Stimulated activated CD4-positive, alpha-beta T cell treated with anti-CD3 and anti-CD28 coated beads, Interleukin-1b, Interleukin-23, amount 100 ng/mL, for 1 hour (primary cell): ENCODE measurements at places on chromosomes 4 and X.

DNA sequence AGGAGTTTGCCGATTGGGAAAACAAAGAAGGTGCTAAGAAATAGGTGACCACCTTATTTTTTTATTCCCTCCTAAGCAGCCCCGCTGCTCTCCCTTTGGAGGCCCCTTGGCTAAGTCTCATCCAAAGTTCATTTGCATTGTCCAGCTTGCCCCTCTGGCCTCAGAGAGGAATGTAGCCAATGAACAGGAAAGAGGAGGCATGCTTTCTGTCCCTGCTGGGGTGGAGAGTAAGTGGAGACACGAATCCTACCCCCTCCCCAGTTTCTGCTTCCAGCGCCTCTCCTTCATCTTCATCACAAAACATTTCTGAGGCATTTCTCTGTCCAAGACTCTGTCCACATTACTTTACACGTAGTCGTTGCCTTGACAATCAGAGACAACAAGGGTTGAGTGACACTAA, 38.7 kb downstream of the NLGN3 start:
- DNase-seq = no peak

- DNase-seq = no peak
These were observed 381 bp downstream of the TXK start for GRCh38 chr4:48133669-48134068.

DNA sequence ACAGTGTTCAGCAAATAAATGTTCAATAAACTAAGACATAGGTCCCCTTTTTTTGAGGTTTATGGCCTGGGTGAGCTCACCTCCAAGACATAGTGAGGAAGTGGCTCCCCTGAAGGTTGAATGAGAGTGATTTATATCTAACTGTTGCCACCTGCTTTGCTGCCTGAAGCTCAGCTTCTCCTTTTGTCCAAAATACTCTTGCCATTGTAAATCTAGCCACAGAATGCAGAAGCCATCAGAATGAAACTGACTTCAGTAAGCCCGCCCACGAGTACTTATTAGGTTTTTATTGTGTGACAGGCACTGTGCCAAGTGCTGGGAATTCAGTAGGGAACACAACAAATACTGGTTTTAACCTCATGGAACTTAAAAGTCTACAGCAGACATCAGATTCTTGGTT, 18.0 kb downstream of the SPINK2 start:
- no peak for DNase-seq

GRCh38 chr4:181416966-181417365, 826.2 kb upstream of the TENM3 start:
- DNase-seq = no peak

GRCh38 chrX:17405225-17405969, 30.4 kb downstream of the NHS start:
- DNase-seq = no peak

GRCh38 chr4:109052821-109053220, 249.6 kb downstream of the COL25A1 start:
- DNase-seq = no peak

DNA sequence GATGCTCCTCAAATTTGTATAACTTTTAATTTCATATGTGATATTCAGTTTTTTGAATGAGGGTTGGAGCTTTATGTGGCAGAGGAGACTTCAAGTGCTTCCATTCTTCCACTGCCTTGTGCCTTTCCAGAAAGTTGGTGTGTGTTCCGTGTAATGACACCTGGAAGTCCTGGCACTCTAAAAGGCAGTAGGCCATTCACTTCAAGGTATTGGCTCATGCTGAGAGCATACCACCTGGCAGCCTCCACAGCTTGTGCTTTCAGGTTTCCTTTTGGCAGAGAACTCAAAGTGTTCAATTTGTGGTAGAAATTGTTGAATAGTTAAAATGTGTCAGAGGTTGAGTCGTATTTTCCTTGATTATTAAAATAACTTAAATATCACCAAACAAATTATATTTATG, 49.6 kb downstream of the GRIA2 start:
- DNase-seq = no peak

DNA sequence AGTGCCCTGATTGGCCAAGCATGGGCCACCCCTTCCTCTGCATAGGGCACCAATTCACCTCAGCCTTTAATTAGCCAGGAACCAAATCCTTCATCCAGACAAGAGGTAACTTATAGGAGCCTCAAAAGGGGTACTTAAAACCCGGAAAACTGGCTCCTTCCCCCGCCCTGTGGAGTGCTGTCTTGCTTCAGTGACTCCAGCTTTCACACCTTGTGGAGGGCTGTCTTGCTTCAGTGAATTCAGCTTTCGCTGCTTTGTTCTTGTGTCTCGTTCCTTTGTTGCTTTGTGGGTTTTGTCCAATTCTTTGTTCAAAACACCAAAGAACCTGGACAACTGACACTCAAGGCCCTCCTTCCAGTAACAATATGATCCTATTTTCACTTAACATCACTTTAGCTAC, 82.2 kb upstream of the FRG1 start:
- DNase-seq = no peak

- DNase-seq = no peak
These were observed 280.8 kb downstream of the ANKRD50 start for GRCh38 chr4:124431653-124432192.

DNA sequence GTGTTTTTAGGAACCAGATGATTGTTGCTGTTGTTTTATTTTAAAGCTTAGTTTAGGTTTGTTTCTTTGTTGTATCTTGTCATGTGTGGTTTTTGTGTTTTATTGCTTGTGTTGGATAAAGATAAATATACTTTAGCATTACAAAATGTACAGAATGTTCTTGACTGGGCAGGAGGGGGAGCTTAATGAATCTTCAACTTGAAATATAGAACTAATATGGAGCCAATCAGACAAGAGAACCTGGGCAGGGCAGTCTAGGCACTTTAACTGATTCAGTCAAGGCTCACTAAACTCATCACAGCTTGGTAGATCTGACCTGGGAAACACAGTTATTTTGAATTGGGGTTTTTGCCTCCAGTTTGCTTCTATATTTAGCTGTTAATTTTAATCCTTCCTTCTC, 304.2 kb downstream of the ARHGAP24 start:
- no peak for DNase-seq

DNA sequence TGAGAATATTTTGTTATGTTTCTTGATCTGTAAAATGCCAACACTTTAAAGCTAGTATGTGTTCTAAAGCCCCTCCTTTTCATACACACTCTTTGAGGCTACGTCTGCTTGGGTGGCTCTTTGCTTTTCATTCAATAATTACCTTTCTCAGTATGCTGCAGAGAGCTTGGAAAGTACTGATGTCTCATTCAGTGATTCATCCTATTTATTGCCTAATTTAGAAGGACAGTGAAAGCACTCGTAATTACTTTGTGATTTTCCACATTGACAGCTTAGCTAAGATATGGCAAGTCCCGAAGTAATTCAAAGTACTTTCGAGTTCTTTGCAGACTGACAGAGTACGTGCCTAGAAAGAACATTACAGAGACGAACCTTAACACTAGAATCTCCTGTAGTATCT, 57.2 kb downstream of the BMP15 start:
- DNase-seq = no peak

- no peak for DNase-seq
These were observed 318.7 kb downstream of the CAMK2D start for GRCh38 chr4:113442826-113443225.

DNA sequence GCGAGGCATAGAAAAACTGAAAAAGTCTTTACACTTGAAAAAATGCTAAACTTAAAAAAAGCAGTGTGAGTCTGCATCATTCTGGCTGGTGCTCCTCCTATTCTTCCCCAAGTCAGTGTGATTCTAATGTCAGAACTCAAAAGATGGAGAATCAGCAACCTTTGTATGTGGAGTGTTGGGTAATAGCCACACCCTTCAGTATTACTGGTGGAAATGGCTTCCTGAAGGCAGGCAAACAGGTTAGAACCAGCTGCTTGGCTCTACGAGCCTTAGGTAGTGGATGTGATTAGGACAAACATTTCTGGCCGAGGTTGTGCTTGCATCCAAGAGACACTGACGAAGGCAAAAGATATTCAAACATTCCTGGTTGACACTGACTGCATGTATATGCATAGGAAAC, 353.4 kb upstream of the TACR3 start:
- DNase-seq = no peak

GRCh38 chr4:184732126-184732525, 1.8 kb downstream of the CENPU start:
- no peak for DNase-seq

DNA sequence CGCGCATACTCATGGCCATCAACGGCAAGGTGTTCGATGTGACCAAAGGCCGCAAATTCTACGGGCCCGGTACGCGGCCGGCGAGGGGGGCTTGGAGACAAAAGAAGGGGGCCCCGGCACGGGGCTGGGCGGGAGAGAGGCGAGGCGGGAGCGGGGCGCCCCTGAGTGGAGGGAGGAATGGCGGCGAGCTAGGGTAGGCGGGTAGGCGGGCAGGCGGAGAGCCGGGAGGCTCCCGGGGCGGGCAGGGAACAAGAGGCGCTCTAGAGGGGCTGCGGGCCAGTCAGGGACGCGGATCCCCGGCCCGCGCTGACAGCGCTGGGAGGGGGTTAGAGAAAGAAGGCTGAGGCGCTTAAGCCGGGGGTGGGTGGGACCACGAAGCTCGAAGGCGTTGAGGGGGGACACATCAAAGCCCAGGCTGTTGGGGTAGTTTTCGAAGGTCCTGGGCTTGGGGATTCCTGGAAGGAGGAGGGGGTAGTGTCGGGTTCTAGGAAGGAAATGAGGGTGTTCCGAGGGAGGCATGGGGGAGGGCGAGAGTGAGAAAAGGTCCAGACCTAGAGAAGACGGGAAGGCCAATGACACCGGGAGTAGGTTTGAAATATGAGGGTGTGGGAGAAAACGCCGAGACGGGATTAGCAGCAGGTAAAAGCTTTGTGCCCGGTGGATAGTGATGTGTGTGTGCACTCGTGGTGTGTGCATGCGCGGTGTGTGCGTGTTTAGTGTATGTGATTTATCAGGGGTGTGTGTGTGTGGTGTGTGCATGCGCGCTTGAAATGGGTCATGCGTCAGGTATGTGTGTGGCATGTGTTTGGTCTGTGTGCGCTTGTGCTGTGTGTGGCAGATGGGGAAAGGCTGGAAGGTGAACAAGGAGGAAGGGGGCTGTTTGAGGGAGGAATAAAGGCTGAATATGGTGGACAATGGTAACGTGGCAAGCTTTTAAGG, 807 bp downstream of the PGRMC1 start:
- DNase-seq = no peak

DNA sequence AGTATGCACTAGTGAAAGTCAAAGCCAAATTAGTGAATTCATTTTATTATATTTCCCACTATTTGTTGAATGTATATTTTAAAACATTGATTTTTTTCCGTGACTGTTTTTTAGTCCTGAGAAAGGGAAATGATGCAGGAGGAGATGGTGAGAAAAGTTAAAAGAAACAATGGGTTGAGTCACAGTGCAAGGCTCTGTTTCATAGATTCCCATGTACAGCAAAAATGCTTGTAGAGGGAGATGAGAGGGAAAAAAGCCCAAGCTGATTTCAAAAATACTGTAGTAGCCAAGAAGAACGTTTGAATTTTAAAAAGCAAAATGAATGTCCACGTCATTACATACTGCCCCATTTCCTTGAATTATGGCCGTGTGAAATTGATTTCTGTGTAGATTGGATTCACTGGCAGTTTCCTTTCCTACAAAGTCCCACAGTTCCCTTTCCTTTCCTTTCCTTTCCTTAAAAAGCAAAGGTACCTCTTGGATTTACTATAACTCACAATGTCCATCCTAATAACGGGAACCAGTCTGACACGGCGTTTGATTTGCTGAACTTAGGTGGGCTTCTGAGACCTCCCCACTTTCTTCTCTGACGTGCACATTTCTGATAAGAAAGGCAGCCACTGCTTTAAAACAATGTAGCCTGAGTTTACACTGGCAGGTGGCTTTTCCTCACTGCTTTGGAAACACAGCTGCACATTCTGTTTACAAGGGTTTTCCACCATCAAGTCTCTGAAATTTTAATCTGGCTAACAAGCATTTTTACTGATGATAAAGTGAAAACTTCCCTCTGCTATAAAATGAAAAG, 63.7 kb downstream of the SPCS3 start:
- DNase-seq = no peak

- no peak for DNase-seq
These were observed 1.6 kb downstream of the SH3RF1 start for GRCh38 chr4:169268951-169269760.

DNA sequence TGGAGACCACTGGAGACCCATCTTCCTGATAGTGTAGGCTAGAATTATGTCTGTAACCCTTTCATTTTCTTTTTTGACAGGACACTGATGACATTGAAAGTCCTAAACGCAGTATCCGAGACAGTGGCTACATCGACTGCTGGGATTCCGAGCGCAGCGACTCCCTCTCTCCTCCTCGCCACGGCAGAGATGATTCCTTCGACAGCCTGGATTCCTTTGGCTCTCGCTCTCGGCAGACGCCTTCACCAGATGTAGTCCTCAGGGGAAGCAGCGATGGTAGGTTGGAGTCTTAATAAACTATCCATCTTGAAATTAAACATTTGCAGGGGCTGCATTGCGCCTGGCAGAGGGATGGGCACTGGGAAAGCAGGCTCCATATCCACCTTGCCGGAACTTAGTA, 75.4 kb downstream of the LIMCH1 start:
- DNase-seq = no peak

DNA sequence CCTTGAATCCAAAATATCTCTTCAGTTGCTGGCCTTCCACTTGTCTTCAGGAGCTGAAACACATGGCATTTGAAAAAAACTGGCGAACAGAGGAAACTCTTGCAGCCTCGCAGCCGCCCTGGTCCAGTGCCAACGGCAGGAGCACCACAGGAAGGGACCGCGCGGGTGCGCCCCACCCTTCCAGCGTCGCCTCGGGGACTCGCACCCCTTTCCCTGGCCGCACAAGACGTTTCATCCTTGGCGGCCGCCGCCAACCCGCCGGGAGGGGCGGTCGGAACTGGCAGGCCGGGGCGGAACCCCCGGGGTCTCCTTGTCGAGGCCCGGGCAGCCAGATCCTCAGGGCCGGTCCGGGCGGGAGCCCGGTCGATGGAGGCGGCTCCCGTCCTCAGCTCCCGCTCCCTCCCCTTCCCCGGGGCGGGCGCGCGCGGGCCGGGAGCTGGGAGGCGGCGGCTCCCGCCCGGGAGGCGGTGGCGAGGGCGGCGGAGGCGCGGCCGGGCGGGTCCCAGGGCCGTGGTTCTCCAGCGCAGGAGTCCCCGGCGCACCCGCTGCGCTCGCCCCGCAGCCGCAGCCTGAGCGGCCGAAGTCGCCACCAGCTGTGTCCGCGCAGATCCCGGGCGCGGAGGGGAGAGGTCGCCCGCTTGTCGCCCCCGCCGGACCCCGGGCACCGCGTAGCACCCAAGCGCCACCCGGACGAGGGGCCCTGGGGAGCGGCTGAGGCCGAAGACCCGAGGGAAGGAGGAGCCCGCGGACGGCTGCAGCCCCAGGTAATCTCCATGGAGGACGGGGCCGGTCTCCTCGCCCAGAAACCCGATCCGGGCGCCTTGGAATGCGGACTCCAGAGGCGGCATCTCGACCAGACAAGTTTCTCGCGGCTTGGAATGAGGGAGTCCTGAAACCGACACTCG, 886 bp upstream of the NDST3 start:
- DNase-seq = no peak
